CD4-positive, alpha-beta T cell (primary cell): ENCODE measurements at places on chromosomes 4 and X. TPM values are rescaled to one million over a fixed set of nuclear protein-coding genes. Genes with fewer than 3 reads are reported as not detected.

GRCh38 chr4:145734576-145735346 is 54.8 kb downstream of the C4orf51 start:
- no peak for DNase-seq

- no peak for DNase-seq
Measured at GRCh38 chrX:120147537-120147936, 10.9 kb upstream of the RHOXF2 start.

DNA sequence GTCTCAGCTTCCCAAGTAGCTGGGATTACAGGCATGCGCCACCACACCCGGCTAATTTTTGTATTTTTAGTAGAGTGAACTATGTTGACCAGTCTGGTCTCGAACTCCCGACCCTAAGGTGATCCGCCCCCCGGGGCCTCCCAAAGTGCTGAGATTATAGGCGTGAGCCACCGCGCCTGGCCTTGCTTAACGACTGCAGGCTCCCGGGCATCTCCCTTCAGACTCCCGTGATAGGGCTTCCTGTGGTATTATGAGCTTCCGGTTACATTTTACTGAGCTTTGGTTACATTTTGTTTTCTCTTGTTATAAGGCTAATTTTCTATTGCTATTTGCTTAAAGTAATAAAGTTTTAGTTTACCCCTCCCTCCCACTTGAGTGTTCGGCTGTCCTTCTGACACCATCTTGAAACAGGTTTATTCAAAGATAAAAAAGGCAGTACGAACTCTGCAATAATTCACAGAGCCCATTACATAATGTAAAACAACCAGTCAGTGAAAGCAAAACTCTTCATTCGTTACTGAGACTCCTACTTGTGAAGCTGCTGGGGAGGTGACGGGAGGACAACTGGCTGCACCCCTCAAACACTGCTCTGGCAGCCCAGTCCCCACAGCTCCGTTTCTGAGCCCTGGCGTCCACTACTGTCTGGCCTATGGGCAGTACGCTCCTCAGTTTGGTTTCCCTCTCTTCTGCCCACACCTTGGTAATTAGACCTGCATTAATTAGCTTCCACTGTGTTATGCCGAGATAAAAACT is 795.7 kb upstream of the SLIT2 start:
- no peak for DNase-seq

GRCh38 chr4:2043396-2044118 is 15.6 kb upstream of the NAT8L start:
- no peak for DNase-seq

The CT45A1 gene
- total RNA-seq, result not detected

The SOX3 gene
- not detected for total RNA-seq
